Stimulated activated CD4-positive, alpha-beta T cell treated with anti-CD3 and anti-CD28 coated beads, Interleukin-12 subunit alpha, Interleukin-12 subunit beta, amount 100 ng/mL, for 4 hours (primary cell): ENCODE measurements at places on chromosomes 3 and 15.

- DNase-seq = no peak
Observed at GRCh38 chr3:164194842-164195241, 883.5 kb downstream of the SI start.

- no peak for DNase-seq
Observed at GRCh38 chr15:29692527-29692926, 129.7 kb downstream of the TJP1 start.

DNA sequence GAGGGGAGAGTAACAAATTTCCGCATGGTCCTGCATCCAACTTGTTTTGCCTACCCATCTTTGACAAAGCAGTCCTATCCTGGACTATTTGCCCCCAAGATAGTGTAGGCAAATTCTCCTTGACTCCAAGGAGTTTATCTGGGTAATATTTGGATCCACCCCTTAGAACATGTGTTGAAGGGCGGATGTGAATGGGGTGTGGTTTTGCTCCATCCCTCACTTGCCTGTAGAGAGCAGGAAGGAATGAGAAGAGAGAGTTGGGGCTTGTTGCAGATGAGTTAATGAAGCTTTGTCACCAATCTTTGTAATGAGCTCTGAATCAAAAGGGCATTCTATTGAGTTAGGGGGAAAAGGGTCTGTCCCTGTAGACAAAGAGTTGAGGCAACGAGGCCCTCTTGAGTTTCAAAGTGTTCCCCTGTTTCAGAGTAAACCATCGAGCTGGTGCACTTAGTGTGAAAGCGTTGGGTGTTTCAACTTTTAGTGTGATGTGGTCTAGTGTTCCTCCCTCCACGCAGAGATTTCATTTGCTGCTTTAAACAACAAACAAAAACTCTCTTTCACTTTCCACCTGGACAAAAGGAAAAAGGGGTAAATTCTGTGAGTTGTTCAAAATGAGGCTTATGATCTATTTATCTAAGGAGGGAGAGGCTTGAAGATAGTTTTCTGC lies 42.2 kb upstream of the PPARG start:
- DNase-seq = no peak

GRCh38 chr15:84810073-84810840 lies 6.9 kb upstream of the ALPK3 start:
- DNase-seq = no peak

- DNase-seq = no peak
Observed at GRCh38 chr3:160999274-160999673, 105.9 kb downstream of the B3GALNT1 start.

GRCh38 chr3:120153294-120153693 lies 59.0 kb upstream of the GSK3B start:
- no peak for DNase-seq

- DNase-seq = no peak
Observed at GRCh38 chr15:64247535-64247905, 84.7 kb upstream of the PPIB start.

DNA sequence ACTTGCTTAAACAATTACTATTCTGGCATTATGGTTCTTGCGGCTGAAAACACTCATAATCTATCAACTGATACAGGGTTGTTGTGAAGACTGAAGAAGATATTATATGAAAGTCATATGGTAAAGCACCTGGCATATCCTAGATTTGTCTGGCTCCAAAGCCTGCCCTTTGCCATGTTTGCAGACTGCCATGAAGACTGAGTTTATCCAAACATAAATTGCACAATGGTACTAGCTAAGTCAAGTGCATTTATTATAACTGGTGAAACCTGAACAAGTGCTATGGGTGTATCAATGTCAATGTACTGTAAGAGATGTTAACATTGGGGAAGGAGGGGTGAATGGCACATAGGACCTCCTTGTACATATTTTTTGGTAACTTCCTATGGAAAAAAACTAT lies 87.4 kb upstream of the MEX3B start:
- no peak for DNase-seq

- DNase-seq = no peak
Observed at GRCh38 chr3:19825193-19825592, 108.8 kb downstream of the EFHB start.

DNA sequence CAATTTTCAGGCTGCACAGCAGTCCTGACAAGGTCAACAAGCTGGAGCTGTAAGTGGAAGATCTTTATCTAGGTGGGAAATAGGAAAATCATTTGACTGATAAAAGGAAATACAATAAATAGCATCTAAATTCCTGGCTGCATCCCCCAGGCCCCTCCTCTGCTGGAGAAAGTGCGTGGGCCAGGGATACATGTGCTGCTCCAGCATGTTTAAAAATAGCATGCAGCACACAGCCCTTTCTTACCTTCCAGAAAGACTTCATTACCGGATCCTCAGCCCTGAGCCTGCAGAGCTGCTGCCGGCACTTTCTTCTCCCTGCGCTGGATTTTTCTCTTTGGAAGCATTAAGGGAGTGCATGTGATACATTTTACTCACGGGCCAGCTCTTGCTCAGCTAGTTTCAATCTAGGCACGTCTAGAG lies 77.3 kb downstream of the HMG20A start:
- DNase-seq = no peak

GRCh38 chr3:59796456-59796855 lies 746.6 kb upstream of the CFAP20DC start:
- DNase-seq = no peak

DNA sequence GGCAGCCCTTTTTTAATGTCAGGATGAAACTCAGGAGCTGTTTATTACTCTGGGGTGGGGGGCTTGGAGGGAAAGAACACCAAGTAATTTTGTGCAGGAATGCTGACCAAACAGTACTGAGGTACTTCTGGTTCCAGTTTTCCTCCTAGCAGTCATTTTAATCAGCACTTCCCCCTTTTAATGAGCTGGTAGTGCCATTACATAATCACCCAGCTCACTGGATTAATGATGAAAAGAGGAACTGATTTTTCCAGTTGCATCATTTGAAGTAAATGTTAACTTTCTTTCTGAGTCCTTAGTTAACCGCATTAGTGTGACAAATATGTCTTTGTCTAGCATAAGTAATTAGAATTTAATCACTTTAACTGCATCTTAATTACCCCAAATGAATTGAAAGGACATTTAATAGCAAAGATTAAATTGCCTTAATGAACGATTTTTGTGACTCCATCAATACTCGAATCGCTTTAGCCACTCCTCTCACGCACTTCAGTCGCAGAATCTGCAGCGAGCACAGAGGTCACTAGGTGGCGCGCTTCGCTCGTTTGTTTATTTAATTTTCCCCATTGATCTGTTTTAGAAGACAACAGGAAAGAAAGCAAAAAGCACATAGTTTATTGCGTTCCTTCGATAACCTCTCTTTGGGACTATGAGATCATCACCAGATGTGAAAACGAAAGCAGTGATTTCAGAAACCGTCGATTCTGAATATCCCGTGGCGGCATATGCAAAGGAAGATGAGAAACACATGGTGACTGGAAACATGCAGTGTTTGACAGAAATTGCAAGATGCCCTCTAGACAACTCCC lies 9.8 kb downstream of the ONECUT1 start:
- peak; percentile 60 for DNase-seq

DNA sequence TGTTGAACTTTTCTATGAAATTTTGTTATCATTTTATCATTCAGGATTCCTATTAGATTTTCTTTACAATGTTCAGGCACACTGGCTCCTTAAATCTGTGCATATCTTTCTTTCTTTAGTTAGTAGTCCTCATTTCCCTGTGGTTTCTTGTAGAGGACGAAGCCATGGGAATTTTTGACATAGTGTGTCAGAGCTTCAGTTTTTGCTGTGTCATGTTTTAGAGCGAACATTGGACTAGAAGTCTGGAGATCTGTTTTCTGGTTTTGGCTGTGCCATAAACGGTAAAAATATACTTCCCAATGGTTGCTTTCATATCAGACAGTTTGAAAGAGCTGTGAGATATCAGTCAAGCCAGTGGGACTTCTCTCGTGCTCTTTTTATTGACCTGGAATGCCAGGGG lies 105.2 kb downstream of the CHCHD4 start:
- no peak for DNase-seq

DNA sequence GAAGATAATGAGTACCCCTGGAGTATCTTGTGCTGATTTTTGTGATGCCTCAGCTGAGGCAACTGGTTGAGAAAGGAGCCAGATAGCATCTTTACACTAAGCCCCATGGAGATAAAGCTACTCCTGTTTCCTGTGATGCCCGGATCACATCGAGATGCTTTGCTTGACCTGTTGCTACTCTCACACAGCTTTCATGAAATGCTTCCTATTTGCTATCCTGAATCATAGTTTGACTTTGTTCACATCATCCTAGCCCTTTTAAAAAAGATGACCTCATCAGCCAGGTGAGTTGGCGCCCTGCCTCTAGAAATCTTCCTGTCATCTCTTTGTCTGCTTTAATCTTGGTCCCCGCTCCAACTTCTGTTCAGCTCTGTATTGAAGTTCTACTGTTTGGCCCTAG lies 409.6 kb upstream of the TBL1XR1 start:
- DNase-seq = no peak

DNA sequence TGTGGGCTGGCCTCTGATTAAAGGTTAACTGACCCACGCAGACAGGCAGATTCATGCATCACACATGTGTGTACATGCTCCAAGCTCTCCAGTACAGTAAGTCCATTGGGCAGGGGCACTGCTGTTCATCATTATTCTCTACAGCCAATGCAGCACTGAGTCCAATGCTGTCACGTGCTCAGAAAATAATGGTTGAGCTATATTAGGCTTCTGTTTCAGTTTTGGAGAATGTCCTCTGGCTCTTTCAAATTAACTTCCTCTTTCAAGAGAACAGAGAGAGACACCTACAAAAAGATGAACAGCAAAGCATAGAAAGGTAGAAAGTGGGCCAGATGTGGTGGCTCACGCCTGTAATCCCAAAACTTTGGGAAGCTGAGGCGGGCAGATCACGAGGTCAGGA lies 202.6 kb downstream of the MEX3B start:
- no peak for DNase-seq

GRCh38 chr15:51093488-51093838 lies 1.2 kb downstream of the TNFAIP8L3 start:
- no peak for DNase-seq

- DNase-seq = no peak
Observed at GRCh38 chr3:66377800-66378199, 123.0 kb downstream of the LRIG1 start.

GRCh38 chr15:58771621-58772250 lies 634 bp downstream of the MINDY2 start:
- peak; percentile 23 for DNase-seq

DNA sequence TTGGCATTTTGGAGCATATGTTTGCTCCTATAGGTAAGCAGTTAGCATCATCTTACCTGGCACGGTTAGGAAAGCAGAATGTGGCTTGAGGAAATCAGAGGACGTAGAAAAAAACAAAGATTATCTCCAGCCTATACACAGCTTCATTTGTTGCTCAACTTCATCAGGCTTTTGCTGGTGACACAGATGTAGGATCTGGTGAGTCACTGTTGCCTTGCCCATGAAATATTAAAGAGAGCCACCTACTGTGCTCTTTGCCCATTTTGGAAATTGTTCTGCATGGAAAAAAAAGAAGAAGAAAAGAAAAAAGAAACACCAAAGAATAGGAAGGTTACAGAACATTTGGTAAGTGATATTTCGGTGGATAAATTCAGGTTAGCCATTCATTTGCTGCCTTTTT lies 3.8 kb downstream of the IL1RAP start:
- DNase-seq = no peak

GRCh38 chr15:92457471-92458041 lies 63.9 kb downstream of the ST8SIA2 start:
- DNase-seq = no peak

DNA sequence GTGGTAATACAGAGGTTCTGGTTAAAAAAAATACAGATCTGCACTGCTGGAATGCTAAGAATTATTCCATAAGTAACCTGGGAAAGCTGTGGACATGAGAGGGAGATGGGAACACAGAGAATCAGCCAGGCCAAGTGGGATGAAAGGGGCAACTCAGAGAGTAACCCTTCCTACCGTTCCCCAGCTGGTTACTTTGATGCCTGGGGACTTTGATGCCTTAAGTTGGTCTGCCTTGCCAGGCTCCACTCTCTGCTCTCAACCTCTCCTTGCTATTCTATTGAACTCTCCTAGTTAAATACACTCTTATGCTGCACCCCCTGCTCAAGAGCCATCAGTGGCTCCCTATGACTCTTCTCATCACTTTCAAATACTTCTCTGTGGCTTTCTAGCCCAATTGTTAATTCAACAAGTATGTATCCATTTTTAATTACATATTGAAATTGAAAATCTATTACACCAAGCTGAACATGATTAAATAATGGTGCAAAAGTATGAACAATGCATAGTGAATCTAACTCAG lies 315.5 kb downstream of the TLE3 start:
- DNase-seq = no peak

DNA sequence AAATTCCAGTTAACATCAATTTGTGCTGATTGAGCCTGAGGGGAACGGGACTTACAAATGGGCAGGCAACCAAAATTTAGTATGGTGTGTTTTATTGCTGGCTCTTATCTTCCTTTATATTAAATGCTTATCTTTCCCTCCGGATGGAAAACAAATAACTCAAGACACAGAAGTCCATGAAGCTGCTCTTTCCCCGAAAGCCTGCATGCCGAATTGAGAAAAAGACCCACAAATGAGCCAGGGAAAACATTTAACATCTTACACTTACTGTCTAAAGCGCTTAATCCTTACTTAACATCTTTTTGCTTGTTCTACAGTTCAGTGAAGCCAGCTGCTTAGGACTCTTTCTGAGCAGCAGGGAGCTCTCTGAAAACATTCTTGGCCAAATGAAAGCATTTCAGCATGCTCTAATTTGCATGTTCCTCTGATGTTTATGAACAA lies 49.5 kb downstream of the HEG1 start:
- DNase-seq = no peak

DNA sequence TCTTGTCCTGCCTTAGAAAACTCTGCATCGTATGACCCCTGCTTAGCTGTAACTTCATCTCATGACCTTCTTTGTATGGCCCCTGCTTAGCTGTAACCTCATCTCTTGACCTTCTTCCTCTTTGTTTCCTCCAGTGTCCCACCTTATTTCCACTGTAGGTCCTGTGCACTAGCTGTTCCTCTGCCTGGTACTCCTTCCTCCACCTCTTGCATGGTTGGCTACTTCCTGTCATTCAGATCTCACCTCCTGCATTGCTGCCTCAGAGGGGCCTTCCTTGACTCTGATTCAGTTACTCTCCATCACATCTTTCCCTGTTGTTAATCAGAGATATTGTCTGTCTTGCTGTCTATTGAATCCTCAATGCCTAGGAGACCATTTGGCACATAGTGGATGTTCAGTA lies 63.2 kb downstream of the PDE8A start:
- DNase-seq = no peak

DNA sequence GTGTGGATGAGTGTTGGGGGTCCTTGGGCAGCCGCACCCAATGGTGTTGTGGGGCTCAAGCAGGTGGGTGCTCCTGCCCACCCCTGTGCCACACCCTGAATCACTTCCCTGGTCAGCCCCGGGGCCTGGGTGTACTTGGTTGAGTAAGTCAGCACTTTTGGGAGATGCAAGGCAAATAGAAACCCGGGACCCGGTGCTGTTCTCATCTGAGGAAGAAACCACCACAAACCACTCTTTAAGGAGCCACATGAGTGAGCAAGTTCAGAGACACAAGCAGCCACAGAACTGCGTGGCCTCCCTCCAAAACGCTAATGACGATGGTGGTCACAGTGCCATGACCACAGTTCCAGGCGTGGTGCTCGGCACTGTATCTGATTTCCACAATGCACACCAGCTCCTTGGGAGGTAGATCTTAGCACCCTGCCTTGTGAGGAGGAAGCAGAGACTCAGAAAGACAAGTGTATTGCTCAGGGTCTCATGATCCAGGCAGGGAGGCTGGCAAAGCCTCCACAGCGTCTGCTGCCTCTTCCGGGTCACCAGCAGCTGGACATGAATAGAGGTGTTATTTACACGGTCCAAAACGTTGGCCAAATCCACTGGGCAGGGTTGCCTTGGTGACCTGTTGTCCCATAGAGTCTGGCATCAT lies 118.2 kb upstream of the ALDH1A3 start:
- DNase-seq = no peak
